ENCODE measurements at places on chromosomes 11 and 22.

DNA sequence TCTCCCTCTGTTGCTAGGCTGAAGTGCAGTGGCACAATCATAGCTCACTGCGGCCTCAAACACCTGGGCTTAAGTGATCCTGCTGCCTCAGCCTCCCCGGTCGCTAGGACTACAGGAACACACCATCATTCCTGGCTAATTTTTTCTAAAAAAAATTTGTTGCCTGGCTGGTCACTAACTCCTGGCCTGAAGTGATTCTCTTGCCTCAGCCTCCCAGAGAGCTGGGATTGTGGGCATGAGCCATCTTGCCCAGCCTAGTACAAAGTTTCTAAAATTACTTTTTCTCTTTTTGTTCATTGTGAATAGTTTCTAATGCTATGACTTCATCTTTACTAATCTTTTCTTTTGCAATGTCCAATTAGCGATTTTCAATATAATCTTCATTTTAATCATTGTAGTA lies 12.5 kb downstream of the RBM7 start:
- DNase-seq, result no peak

DNA sequence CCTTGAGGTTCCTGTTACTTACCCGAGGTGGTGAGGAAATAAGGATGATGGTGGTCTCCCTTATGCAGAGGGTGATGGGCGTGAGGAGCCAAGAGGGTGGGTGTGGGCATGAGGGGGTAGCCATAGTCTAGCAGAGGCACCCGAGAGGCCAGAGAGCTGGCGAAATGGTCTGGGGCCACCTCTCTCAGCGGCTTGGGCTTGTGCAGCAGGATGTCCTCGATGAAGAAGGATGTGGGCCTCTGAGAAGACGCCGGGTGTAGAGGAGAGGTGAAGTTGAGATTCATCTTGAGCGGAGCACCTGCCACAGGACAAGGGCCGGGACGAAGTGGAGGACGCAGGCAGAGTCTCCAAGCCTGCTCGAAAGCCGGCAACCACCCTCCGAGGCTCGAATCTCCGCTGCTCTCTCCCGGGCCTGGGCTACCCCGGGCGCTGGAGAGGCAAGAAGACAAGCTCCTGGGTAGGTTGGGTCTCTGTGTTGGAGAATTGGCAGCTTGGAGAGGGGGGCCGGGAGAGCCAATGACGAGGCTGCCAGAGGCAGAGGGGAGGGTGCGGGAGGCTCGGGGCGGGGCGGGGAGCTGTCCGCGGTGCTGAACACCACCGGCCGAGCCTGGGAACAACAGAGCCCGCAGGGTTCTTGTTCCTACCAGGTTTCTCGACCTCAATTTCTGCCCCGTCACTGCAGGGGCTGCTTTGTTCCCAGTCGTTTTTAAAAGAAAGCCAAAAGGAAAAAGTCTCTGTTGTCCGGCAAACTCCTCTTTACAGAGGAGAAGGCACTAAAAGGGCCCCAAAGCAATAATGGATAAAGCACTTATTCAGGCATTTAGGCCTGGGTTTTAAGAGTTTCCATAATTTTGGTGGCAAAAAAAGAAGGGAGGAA lies at the start of gene BSX:
Gene BSX (minus strand): TSS at position 447 of the 877 bp plus-strand sequence. CDS start 163 bp downstream, at position 284.
- no peak for DNase-seq

DNA sequence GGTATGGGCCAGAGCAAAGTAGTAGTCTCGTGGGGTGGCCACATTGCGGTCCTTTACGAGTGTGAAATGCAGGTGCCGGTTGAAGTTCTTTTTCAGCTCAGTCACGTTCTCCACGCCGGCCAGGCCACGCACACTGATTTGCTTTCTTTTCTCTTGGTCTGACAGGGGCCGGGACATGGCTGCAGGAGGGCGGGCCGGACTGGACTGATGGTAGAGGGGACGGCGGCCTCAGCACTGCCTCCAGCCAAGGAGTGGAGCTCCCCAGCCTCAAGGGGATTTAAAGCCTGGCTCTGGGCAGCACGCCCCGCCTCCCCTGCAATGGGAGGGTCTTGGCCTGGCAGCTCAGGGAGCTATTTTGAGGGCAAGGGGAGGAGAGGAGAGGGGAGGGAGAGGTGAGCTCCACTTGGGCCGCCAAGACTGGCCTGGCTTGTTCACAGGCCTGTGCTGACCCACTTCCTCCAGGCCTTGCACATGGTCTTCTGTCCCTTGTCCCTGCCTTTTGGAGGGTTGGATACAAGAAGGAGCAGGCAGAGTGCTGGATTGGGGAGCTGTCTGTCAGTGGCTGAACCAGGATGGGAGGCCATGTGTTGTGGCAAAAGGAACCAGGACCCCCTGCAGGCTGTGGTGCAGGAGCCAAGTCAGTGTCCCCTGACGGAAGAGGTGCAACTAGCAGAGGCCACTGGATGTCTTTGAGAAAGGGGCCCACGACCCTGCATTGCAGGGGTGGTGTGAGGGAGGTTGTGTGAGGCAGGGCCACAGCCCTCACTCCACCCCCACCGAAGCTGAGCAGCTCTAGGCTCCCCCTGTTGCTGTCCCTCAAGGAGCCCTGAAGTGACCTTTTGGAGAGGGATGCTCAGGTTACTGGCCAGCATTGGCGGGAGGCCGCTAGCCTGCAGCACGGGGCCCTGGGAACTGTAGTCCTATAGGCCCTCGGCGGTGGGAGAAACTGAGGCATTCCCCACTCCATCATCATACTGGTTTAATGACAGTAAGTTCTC lies at the start of gene PYGM:
Gene PYGM (minus strand): TSS at position 253 of the 998 bp plus-strand sequence. CDS start 76 bp downstream, at position 177.
- no peak for DNase-seq

DNA sequence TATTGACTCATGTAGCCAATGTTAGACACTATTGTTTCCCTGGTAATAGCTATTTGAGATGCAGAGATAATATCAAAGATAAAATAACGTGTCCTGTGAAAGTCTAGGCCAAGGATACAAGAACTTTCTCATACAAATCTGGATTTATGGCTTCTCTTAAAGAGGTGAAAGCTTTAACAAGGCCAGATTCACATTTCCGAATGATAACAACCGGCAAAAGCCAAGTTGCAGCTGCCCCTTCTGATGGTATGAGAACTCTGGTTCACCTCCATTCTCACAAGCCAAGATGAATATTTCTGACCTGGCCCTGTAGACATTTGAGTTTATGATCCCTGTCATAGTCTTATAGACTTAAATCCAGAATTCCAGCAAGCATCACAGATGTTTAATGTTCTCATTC lies 230.4 kb upstream of the ZC3H12C start:
- no peak for DNase-seq

- DNase-seq, result no peak
These were observed 19.4 kb upstream of the MYO18B start for GRCh38 chr22:25722626-25723025.

GRCh38 chr11:125425601-125426000 lies 70.5 kb downstream of the FEZ1 start:
- DNase-seq, result no peak
